ENCODE measurements at places on chromosomes 1 and 21.

DNA sequence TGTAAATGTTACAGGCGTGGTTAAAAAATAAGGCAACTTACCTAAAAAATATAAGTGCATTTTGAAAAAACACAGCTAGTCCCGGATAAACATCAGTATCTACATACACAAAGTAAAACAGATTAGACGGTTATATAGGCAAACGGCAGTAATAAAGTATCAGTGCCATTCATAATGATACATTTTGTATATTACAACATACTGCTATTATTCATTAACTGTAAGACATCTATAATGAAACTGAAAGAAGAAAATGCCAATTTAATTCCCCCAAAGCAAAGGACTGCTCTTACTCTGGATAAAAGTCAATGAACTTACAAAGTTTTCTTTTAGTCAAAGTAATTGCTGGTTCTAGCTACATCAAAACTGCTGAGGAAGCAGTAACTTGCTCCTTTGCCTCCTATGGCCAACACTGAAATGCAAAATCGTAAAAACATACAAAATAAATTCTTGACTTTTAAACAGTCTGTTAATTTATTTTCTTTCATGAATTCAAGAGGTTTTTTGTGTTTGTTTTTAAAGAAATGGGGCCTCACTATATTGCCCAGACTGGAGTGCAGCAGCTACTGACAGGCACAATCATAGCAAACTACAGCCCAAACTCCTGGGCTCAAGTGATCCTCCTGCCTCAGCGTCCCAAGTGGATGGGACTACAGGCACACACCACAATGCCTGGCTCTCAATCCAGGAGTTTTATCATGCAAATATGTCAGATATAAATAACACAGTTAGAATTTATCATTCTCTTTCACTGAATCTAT, 23.9 kb downstream of the TMEM50B start:
- DNase-seq, result no peak

DNA sequence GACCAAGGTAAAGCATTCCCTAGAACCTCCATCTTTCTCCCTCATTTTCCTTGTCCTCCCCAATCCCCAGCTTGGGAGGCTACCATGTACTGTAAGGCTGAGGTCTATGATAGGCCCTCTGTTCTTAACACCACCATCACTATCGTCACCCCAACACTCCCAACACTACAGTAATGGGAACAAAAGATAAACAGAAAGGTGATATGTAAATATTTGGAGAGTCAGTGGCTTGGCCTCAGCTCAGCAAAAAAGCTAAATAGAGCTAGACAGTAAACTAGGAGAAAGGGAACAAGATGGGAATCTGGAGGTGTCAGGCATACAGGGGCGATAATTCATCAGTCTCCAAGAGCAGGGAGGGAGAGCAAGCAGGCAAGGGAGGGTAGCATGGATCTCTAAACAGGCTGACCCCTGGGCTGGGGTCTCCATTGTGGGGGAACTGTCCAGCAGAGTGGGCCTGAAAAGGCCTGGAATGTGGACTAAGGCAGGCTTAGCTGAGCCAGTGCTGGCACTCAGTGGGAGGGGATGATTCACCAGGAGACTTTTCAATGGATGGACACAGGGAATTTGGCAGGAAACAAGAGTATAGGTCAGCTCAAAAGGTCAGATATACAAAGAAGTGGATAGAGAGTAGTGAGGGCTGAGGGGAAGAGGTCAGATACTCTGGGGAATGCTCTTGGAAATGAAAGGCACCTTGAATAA, 6.7 kb downstream of the WNT2B start:
- no peak for DNase-seq

DNA sequence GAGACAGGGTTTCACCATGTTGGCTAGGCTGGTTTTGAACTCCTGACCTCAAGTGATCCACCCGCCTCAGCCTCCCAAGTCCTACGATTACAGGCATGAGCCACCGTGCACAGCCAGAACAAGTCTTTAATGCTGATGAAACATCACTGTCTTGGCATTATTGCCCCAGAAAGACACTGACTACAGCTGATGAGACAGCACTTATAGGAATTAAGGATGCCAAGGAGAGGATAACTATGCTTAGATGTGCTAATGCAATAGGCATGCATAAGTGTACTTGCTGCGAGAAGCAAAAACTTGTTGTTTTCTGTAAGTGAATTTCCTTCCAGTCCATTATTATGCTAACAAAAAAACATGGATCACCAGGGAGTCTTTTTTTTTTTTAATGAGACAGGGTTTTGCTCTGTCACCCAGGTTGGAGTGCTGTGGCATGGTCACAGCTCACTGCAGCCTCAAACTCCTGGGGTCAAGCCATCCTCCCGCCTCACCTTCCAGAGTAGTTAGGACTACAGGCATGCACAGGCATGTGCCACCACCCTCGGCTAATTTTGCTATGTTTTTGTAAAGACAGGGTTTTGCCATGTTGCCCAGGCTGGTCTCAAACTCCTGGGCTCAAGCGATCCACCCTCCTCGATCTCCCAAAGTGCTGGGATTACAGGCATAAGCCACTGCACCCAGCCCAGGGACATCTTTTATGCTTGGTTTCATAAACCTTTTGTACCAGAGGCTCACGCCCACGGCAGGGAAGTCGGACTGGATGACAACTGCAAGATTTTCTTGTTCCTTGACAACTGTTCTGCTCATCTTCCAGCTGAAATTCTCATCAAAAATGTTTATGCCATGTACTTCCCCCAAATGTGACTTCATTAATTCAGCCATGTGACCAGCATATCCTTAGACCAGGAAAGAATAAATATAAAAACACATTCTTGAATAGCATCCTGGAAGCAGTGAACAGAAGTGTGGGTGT, 23.1 kb downstream of the RHEX start:
- no peak for DNase-seq

GRCh38 chr1:115768549-115768948, at the start of gene CASQ2:
Gene CASQ2 (minus strand): TSS chr1:115768714. CDS start chr1:115768541, 173 bp downstream.
- no peak for DNase-seq

DNA sequence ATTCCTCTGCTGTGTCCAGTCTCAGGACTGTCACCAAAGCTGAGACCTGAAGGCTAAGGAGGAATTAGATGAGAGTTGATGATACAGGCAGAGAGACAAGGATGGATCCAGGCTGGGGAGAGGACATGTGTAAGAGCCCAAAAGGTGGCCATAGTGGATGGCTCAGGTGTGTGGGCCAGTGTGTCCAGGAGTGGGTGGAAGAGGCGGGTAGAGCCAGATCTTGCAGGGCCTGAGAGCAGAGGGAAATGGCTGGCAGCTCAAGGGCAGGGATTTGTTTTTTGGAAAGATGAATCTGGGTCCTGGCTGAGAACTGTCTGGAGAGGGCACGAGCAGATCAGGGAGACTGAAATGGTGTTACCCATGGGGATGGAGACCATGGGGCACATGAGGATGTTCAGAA, 38.1 kb downstream of the AZIN2 start:
- no peak for DNase-seq

DNA sequence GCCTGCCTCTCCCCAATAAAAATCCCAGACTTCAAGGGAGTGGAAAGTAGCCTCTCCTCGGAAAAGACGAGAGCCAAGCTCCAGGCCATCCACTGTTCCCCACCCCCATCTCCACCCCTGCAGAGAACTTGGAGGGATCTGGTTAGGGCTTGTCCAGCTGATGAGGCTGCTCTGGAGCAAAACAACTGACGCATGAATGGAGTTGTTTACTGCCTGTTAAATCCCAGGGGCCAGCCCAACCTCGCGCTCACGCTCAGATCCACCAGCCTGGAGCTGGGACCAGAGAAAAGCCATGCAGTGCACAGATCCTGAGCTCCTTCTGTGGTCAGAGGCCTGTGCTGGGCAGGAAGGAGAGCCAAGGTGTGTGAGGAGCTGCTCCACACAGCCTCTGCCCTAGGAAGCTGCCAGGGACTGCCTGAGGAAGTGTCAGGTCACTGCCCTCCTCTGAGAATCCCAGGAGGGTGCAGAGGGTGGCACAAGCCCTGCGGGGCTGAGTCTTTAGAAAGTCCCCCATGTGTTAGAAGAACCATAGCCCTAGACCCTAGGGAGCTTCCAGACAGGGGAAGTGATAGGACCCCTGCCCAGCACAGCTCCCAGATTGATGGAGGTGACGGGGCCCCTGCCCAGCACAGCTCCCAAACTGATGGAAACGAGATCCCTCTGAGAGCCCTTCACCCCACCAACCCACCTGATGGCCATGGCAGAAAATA, 109.0 kb upstream of the IPO9 start:
- DNase-seq, result no peak

DNA sequence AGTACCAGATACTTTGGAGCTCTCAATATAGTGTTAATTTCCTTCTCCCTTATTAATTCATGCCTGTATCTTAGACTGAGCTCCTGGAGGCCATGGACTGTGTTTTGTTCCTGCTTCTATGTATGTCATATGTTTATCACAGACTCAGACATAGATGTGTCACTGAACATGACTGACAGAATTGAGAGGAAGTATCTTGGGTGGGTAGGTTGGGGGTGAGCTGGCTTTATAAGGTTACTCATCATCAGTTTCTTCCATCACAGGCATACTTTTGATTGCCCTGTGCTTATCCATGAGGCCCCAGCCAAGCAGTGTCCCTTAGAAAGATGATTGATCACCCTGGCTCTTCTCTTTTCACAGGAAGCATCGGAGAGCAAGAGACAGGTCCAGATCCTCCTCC, 5.6 kb upstream of the SH3D21 start:
- DNase-seq, result no peak

DNA sequence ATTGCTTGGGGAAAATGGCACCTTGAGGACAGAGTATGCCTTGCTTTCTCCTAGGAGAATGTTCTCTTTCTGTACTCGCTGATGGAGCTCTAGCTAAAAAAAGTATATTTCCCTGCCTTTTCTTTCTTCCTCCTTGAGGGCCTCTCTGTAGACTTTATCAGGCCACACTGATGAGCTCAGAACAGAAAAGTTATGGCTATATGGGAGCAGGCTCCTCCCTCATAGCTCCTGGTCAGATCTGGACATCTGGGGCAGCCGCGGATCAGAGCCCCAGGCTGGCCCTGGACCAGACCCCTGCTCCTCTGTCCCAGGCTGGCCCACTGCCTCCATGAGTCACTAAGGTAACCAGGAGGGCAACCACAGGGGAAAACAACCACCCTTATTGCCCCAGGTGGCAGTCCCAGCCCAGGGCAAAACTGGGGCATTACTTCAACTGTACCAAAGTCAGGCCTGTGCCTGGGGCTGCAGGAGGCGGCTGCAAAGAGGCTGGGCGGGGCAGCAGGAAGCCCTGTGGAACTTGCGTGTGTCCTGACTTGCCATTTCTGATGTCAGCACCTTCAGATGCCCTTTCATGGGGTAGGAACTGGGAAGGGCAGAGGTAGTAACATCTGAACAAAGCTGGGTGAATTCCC, 26.3 kb upstream of the ZNF648 start:
- no peak for DNase-seq

DNA sequence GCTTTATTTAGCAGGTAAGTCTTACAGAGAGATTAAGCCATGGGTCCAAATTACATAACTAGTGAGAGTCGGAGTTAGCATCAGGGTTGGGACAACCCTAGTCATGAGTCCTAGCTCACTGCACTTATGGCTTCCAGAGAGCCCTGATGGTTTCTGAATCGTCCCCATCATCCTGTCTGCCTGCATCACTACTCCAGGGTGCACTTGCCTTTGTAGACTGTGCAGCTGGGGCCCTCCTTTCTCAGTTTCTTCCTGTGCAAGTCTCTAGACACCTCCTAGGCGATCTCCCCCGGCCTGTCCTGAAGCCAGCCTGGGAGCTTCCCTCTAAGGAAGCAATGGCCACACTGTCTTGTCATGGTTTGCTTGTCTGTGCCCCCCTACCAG, 37.1 kb downstream of the KIAA0040 start:
- no peak for DNase-seq

GRCh38 chr1:39104158-39105060, 78.3 kb downstream of the NDUFS5 start:
- DNase-seq, result peak; percentile 86

- no peak for DNase-seq
These were observed 415.0 kb upstream of the VAMP3 start for GRCh38 chr1:7356079-7356478.

DNA sequence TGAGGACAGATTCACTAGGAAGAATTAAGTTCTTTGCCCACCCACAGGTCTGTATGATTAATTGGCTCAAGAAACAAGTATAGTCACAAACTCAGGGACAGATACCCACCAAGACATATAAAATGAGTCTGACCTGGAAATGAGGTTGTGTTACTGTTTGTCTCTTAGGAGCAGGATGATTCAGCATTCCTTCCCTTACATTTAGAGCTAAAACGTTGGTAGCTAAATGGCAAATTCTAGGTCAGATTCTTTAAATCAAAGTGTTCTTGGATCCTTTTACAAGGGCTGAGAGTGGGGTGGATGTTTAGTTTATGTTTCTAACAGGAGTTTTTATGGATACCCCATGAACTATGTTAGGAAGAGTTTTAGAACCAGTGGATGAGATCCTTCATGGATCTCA, 4.7 kb downstream of the RIMKLA start:
- no peak for DNase-seq

GRCh38 chr1:40153073-40153770, 8.0 kb upstream of the RLF start:
- no peak for DNase-seq

GRCh38 chr1:82927753-82928152, 1071.2 kb downstream of the TTLL7 start:
- no peak for DNase-seq

GRCh38 chr1:9062021-9062471, 7.4 kb downstream of the SLC2A5 start:
- no peak for DNase-seq

- no peak for DNase-seq
These were observed 465.6 kb downstream of the ADGRL2 start for GRCh38 chr1:82266351-82266750.

GRCh38 chr21:31924548-31924947, 51.7 kb downstream of the HUNK start:
- DNase-seq, result no peak

DNA sequence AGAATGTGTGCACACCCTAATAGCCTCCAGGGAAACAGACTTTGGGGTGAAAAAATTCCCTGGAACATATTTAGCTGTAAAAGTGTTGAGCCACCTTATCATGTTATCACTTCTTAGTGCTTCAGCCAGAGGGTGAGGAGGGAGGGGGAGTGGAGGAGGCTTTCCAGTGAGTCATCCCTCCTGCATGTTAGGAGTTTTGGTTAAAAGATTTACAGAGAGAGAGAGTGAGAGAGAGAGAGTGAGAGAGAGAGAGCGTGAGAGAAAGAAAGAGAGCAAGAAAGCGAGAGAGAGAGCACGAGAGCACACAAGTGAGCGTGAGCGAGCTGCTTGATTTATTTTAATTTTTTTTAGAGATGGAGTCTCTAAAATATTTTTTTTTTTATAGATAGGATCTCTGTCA, 13.5 kb upstream of the CACNA1E start:
- DNase-seq, result no peak

Data from right kidney (tissue), 9 donors.